ENCODE measurements at places on chromosomes 2 and 18.

- no peak for DNase-seq
Measured at GRCh38 chr2:235740821-235741220, 247.0 kb downstream of the AGAP1 start.

- DNase-seq: no peak
Measured at GRCh38 chr18:5962362-5962761, 67.0 kb upstream of the TMEM200C start.

DNA sequence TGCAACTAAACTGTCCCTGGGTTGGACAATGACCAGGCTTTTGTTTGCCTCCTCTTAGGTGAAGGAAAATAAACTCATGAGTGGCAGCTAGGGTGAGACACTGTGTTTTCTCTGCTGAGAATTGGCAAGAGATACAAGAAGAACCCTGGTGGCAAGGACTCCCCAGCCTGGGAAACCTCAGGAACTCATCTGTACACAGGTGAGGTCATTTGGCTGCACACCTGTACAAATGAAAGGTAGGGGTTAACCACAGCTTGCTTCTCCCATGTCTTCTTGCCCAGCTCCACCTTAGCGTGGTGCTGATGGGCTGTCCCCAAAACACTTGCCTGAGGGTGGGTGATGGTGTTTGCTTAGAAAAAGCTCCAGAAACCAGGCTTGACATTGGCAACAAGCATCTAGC lies 97.2 kb upstream of the FAM136A start:
- no peak for DNase-seq

DNA sequence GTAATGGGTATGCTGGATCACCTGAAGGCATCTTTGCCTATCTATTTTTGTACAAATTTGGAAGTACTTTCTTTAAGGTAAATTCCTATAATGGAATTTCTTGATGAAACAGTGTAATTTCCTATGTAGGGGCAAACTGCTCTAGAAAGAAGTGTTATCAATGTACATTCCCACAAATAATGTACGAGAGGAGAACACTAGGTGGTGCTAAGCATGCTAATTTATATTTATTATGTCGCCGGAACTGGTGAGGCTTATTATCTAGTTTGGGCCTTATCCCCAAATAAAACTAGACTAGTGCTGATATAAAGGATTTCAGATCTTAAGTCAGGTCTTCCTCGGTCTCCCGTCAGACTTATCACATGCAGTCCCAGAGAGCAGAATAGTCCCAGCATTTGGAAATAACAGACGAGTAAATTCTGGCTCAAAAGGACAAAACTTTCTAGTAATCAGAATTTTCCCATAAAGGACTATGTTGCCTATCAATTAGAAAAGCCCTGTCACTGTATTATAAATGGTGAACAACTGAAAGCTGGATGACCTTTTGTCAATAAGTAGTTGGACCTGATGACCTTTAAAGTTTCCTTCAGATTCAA lies 86.9 kb upstream of the RBBP8 start:
- no peak for DNase-seq

GRCh38 chr18:55998071-55998522 lies 410.1 kb upstream of the TCF4 start:
- no peak for DNase-seq

DNA sequence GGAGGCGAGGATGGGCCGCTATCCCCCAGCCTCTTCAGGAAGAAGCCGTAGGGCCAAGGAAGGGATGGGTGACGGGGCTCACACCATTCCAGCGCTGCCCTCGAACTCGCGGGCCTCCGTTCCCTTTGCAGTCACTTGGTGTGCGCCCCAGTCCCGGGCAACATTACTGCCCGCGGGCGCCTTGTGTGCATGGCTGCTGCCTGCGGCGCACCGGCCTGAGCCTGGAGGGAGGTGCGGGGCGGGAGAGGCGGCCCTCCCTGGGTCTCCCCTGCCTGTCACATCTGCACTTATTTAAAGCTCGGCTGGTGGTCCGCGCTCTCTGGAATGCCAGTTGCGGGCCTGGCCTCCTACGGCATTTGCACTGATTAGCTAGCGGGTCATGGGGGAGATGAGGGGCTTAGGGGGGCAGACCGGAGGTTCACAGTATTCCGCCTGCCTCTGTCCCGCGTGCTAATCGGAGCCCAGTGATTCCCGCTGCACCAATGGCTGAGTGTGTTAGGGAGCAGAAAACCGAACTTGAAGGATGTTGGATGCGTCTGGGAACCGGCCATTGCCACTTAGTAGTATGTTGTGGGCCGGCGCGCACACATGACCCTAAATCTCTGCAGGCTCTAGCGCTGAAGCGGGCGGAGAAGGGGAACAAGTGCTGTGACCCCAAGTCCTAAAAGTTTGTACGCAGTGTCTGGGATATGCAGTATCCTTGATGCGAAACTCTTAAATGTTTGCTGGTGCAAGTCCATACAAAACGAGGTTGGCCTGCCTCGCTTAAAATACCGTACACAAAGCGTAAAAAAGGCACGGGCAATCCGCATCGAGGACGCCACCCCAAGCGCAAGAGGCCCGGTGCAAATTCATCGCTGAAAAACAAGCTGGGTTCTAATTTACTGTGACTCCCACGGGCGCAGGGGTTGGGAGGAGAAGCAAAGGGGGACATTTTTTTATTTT lies 161.2 kb upstream of the SIX2 start:
- DNase-seq: no peak

GRCh38 chr2:148819019-148819585 lies 55.9 kb upstream of the KIF5C start:
- no peak for DNase-seq

GRCh38 chr2:212465456-212465855 lies 73.1 kb downstream of the ERBB4 start:
- DNase-seq: no peak

- no peak for DNase-seq
Measured at GRCh38 chr2:44777036-44777435, 164.5 kb upstream of the SIX3 start.

DNA sequence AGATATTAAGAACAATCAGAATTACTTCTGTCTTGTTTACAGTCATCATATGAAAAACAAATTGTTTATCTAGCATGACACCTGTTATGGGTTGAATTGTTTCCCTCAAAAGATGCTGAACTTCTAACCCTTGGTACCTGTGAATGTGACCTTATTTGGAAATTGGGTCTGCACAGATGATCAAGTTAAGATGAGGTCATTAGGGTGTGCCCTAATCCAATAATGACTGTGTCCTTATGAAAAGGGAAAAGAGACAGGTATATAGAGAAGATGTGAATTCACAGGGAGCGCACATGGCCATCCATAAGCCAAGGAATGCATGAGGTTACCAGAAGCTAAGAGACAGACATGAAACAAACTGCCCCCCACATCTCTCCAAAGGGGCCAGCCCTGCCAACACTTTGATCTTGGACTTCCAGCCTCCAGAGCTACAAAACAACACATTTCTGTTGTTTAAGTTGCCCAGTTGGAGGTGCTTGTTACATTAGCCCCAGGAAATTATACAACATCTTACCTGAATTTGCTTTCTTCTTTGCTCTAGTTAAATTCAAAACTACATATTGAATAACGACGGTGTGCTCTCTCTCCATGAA lies 2.3 kb upstream of the HPCAL1 start:
- DNase-seq: no peak

DNA sequence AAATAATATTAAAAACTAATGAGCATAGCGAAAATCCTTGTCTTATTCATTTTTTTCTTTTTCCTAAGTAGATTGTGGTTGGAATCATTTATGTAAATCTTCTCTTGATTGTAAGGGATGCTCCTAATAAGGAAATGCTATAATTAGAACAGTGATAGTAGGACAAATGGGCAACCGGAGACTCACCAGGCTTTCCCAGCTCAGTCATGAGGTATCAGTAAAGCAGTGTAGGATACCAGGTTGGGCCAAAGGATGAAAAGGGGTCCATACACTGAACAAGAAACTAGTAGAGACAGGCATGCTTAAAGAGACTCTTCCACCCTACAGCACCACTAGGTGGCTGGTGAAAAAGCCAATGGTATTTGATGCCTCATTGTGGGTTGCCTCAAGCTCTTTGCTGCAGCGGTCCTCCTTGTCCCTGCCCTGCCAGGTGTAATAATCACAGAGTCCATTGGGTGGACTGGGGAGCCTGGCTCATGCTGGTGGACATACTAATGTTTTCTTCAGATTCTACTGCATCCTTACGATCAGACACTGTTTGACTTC lies 71.4 kb upstream of the FAM98A start:
- DNase-seq: no peak

- no peak for DNase-seq
Measured at GRCh38 chr18:27778441-27778840, 398.5 kb downstream of the CDH2 start.

DNA sequence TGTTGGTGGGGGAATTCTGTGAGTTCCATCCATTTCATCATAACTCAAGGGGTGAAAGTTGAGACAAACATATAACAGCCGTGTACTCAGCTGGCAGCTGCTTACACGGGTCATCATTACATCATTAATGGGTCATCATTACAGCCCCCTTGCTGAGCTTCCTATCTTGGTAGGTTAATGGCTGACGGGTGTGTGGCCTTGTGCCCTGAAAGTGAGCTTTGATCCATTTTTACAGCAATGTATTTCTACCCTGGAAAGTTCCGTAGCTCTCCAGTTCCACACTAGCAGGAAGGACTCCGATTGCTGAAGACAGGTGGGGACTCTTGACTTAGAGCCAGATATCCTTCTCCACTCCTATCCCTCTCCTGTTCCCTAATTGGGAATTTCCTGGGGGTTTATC lies 105.2 kb upstream of the DLX2 start:
- no peak for DNase-seq

DNA sequence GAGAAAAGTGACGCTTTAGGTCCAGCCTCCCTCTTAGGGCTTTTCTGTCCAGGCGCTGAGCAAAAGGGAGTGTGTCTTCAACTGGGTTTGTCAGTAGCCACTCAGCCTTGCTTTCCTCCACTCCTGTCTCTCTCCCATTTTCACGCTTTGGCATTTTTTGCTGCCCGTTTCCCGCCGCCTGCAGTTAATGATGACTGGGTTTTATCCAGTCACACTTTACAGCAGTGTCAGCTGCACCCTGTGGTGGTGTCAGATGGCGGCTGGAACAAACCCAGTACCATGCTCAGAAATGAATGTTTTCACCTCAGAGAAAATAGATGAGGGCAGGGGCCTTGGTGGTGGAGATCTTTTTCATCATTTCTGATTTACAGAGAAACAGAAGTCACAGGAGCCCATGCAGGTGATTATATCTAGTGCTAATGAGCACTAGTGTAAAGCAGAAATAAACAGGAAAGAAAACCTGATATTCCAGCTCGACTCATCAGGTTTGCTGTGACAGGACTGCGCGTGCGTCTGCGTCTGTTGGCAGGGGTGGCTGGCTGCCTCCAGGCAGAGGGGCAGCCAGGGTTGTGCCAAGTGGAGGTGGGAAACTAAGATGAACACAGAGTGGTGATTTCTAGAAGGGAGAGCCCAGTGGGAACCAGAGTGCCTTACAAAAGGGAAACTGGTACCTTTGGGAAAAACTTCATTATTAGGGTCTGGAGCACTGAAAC lies 139.9 kb downstream of the TANC1 start:
- no peak for DNase-seq

GRCh38 chr18:1571206-1571605 lies 666.5 kb downstream of the ADCYAP1 start:
- no peak for DNase-seq

- no peak for DNase-seq
Measured at GRCh38 chr2:6794448-6794847, 71.3 kb downstream of the CMPK2 start.

DNA sequence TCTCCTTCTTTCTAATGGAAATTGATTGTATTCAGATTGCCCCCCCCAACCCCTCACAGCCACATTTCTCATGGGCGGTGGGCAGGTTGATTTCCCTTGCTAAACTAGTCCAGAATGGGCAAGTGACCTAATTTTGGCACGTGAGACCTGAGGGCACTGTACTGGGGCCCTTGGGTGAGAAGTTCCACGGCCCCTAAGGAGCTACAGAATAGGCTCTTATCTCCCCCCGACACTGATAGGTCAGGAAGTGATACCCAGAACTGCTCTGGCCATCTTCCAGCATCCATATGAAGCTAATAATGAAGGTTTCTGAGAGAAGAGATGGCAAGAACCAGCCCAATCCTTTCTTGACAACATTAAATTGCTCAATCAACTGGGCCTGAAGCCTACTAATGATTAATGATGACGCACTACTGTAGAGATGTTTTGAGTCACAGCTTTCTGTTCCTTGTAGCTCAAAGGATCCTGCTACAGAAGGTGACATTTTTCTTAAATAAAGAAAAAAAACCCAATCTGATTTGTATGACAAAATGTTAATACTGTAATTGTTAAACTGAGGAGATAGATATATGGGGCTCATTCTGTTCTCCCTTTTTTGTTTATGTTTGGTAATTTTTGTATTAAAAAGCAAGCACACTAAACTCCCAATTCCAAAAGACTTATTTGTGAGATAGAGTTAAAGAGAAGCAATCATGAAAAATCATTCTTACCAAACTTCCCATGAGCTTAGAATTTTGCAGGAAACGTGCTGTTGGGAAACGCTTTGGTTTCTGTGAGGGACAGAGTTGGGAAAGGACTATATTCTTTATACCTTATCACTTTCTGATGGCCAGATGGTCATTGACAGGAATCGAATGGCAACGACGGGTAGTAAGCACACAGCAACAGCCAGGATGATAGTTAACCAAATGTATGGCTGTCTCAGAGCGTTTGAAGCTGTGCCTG lies 28.2 kb upstream of the NARS1 start:
- DNase-seq: no peak

DNA sequence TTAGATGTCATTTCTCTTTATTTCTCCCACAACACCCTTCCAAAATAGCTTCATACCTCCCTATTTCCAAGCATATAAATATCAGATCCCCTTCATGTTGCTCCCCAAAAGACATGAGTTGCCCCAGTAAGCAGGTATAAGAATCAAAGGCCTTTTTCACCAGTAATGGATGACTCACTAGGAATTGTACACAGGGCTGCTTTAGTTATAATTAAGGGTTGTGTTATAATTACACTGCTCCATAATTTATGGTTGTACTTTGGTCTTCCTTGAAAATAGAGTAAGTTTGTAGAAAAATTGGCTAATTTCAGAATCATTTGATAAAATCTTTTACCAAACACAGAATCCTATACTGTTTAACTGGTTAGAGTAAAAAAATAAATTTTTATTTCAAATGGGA lies 8.8 kb upstream of the AQP4 start:
- DNase-seq: no peak

DNA sequence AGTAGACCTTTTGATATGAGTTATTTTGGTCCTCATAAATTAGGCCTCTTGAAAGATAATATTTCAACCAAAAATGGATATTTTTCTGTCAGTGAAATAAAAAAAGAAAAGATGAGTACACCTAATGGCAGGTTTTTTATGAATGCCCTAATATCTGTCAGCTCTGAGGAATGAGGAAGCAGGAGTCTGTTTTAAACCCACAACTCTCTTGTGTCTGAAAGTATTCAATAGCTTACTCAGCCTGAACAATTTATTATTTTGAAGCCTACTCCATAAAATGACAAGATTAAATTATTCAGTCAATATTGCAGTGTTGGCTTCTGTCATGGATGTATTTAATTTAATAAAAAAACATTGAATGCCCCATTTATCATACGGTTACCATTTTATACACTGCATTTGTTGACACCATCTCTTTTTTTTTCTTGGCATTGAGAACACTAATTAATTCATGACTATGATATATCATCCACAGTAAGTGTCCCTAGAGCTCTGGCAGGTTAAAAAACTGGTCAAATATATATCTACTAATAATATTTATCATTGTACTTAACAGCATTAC lies 548.2 kb downstream of the CBLN2 start:
- no peak for DNase-seq

Data from activated T-cell treated with anti-CD3 and anti-CD28 coated beads for 4 hours (primary cell).